ENCODE measurements at places on chromosomes 3 and 15.

- DNase-seq = no peak
Measured at GRCh38 chr3:126308394-126309125, 48.6 kb downstream of the KLF15 start.

DNA sequence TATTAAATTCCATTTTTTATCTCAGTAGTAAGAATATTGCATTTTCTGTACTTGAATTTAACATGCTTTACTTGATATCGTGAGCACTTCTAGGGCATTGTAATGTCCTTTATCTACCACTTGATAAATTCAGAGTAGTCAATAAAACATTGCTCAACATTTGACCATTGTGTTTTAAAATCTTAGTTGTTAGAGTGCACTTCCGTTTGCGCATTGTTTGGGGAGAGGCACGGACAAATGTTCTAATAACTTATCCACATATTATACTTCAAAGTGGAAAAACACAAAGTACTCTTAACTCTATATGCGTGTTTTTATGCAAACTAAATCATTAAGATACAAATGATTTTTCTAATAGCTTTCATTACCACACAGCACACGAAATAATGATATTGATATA lies 419 bp downstream of the FAM227B start:
- DNase-seq = no peak

DNA sequence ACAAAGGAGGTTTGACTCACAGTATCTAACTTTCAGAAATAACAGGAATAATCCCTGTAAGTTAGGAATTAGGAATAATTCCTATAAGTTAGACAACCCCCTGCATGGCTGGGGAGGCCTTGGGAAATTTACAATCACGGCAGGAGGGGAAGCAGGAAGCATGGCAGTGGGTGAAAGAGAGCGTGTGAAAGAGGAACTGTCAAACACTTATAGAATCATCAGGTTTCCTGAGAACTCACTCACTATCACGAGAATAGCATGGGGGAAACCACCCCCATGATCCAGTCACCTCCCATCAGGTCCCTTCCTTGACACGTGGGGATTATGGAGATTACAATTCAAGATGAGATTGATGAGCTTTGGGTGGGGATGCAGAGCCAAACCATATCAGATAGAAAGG lies 385.5 kb downstream of the IL20RB start:
- DNase-seq = no peak

DNA sequence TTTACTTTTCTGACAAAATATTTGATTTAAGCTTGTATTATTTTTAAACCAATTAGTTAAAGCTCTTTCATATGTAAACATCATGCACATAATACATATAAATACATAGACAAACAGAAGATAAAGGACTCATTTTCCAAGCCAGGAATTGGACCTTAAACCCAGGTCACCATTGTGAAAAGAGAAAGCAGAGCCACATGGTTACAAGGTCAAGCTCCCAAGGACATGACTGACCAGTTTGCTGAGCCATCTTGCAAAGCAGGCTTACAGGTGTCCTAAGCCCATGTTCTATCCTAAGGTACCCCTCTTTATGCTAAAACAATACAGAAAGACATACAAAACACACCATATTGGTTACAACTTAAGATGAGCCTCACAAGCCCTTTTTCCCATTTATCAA lies 50.5 kb upstream of the DNAJC19 start:
- DNase-seq = no peak

GRCh38 chr15:78104566-78105475 lies 12.5 kb downstream of the SH2D7 start:
- DNase-seq = no peak

GRCh38 chr3:128415773-128416577 lies 50.7 kb downstream of the DNAJB8 start:
- no peak for DNase-seq

- DNase-seq = no peak
Measured at GRCh38 chr3:146967783-146968182, 362.6 kb upstream of the PLSCR5 start.

DNA sequence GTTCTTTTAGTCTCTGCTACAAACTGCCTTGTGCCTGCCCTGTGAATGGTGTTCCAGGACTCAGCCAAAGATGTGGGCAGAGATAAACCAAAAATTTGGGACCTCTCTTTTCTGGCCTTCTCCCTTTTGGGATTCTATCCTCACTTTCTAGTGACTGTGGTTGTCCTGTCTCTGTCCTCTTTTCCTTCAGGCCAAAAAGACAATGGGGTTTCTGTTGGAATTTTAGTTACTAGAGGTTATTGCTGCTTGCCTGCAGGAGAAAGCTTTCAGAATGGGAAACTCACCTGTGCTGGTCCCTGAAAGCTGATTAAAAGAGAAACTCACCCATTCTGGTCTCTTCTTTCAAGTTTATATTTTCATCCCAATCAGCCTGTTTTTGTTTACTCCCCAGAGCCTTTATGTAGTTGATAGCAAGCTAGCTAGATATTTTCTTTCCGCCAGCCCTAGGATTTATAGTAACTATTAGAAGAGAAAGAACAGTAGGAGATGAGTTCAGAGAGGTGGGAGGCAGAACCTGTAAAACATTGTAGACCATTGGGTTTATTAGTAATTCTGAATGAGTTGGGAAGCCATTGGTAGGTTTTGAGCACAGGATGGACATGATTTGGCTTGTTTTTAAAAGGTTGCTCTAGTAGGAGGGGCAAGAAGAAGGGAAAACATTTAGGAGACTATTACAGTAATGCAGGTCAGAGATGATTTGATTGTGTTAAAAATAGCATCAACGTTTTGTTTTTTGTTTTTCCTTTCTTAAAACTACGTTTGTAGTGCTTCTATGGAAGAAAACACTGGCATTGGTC lies 138.9 kb downstream of the TCF12 start:
- DNase-seq = no peak

All from activated T-helper 2 cell treated with anti-CD3 and anti-CD28 coated beads, Interferon-gamma antibody, Interleukin-2, Interleukin-4, amounts not matched to agents 10 μg/mL and 5 μg/mL and 100 μg/mL, durations not matched to agents 14 hours and 24 hours and 36 hours (primary cell).